Kidney epithelial cell (primary cell): ENCODE measurements at places on chromosomes 4 and X.

DNA sequence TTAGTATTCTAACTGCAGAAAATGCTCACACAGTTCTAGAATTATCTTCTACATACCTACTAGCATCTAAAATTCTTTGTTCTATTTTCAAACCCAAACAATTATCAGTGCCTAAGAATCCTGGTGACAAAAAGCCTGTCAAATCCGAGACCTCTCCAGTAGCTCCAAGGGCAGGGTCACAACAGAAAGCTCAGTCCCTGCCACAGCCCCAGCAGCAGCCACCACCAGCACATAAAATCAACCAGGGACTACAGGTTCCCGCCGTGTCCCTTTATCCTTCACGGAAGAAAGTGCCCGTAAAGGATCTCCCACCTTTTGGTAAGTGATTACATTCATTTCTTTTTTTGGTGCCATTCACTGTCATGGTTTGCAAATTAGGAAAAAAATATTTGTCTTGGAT lies 243.8 kb downstream of the RAPGEF2 start:
- no peak for DNase-seq

DNA sequence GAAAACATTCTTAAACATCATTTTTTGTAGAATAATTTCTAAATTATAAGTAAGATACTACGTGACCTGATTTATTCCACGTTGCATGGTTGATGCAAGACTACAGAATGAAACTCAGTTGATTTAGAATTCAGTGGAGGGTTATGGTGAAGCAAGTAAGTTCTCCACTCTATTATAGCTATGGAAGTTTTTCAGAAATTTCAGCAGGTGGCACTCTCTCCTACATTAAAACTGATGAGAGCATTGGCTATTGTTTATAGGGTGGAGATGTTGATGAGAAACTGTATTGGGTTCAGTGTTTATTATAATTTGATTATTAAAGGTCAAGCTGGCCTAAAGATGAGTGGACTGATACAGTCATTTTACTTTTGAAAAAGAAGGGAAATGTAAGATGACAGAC lies 88.0 kb downstream of the FNIP2 start:
- DNase-seq: peak; percentile 4

DNA sequence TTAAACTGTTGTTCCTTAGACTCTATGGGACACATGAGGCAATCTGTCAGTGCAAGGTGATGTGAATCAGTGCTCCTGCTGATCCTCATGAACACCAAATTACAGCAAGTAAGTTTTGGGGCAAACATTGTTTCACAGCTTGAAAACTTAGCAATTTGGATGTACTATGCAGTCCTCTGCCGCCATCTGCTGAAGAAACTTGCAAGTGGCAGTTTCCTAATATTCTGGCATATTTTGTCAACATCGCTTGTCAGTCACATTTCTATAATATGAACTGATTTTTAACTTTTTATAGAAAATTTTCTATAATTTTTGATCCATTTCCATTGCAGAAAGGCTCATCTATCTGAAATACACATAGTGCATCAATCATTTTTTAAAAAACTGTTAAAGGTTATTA lies 56.3 kb downstream of the ZAR1 start:
- no peak for DNase-seq

DNA sequence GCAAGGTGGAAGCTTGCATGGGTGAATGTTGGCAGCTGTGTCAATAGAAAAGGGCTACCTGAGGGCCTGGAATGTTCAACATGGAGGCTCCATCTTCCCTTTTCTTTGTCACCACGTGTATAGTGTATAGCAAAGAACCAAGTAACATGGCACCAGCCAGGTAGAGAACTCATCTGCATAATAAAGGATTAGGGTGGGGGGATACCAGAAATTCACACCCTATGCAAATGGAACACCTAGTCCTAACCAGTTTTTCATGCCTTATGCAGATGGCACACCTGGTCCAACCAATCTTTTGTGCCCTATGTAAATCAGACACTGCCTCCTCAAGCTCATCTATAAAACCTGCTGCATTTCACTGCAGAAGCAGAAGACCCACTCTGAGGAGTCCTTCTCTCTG lies 169.6 kb upstream of the GLRA2 start:
- DNase-seq: no peak

DNA sequence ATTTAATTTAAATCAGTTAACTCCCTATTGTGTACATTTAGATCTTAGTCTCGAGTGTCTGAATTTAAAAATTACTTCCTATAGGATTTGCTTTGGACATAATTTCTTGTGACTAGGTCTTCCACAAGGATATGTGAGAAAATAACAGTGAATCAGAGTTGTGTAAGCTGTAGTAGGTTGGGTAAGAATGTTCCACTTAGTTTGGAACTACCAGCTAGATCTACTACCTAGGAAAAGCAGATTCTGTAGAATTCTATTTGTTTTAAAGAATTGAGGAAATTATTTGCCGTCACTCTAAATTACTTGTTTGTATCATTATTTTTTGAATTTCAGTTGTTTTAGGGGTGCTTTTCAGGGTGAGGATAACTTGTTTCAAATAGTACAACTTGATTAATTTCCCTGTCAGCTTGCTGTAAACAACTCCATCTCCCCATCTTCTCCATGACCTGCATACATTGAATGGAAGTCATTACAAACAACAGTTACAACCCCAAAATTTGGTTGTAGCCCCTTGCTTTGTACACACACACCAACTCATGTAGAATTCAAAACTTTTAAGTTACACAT lies 1.3 kb downstream of the MTHFD2L start:
- DNase-seq: no peak

DNA sequence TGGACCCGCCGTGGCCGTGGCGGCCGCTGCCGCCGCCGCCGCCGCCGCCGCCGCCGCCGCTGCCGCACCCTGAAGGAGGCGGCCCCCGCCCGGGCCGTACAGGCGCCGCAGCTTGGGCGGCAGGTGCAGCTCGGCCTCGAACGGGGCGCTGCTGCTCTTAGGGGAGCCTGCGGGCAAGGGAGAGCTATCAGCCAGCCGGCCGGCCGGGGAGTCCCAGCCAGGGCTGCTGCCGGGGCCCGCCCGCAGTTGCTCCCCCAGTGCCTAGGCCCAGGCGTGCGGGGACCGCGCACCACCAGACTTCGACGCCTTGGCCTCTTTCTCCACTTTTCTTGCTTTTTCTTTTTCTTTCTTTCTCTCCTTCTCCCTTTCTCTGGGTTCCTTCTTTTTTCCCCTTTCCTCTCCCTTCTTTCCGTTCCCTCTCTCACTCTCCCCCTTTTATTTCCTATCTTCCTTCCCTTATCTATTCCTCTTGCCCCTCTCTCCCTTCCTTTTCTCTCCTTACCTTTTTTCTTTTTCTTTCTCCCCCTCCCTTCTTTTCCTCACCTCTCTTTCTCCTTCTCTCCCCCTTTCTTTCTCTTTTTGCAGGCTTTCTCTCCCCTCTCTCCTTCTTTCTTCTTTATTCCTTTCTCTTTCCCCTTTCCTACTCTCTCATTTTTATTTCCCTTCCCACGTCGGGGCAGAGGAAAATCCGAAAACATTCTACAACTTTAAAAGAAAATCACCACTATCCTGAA lies 2.0 kb downstream of the ARX start:
- DNase-seq: no peak

- no peak for DNase-seq
These were observed 2.5 kb downstream of the ATP11C start for GRCh38 chrX:139930401-139930800.

GRCh38 chr4:106764774-106765173 lies 271.3 kb downstream of the DKK2 start:
- no peak for DNase-seq

DNA sequence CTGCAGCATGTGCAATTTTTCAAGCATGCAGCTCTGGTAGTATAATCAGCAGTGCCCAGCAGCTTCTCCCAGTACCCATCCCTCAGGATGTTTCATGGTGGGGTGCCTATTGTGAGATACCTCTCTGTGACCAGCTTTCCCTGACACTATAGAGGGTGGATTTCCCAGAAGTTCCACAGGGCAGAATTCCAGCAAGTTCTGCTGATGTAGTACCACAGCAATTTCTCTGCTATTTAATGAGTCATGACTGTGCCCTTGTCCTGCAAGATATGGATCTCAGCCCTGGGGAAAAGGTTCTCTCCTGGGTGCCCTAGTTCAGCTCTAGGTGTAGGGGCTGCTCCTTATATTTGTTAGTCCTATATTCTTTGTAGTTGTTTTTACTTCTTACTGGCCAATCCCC lies 174.8 kb downstream of the ENOX2 start:
- DNase-seq: no peak

GRCh38 chr4:113618205-113618604 lies 143.3 kb downstream of the CAMK2D start:
- DNase-seq: no peak

- DNase-seq: no peak
These were observed 90.9 kb downstream of the HNRNPD start for GRCh38 chr4:82282875-82283274.

GRCh38 chr4:100130964-100131363 lies 59.3 kb downstream of the DDIT4L start:
- DNase-seq: no peak

- DNase-seq: no peak
These were observed 127.2 kb upstream of the PABPC4L start for GRCh38 chr4:134328741-134329140.

DNA sequence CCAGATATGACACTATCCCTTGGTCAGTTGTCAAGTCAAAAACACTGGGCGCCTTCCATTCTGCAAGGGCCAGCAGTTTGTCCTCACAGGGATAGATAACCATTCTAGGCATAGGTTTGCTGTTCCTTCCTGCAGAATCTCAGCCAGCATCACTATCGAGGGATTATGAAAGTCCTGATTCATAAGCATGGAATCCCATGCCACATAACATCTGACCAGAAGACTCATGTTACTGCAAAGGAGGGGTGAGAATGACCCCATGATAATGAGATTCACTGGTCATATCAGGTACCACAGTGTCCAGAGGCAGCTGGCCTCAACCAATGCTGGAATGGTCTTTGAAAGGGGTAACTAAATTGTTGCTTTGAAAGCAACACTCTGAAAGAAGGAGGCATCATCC lies 84.7 kb downstream of the OTC start:
- DNase-seq: peak; percentile 7

DNA sequence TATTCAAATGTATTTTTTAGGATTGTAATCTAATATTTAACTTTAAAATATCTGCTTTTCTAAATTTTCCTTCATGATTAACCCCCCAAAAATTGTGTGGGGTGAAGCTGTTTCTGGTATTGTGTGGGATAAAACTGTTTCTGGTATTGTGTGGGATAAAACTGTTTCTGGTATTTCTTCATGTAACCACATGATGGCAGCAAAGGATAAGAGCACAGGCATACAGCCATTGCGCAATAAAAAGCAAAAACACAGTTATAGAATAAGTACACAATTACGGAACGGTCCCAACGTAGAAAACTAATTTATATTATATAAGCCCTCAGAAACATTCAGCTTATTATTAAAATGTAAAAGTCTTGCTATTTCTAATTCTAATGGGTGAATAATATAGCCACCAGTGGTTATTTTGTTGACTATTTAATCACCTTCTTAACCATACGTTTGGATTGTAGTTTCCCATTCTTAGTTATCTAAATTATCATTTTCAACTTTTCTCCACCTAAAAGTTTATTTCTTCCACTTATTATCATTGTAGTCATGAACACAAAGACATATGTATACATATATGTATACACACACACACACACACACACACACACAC lies 333.9 kb upstream of the FSTL5 start:
- DNase-seq: no peak

DNA sequence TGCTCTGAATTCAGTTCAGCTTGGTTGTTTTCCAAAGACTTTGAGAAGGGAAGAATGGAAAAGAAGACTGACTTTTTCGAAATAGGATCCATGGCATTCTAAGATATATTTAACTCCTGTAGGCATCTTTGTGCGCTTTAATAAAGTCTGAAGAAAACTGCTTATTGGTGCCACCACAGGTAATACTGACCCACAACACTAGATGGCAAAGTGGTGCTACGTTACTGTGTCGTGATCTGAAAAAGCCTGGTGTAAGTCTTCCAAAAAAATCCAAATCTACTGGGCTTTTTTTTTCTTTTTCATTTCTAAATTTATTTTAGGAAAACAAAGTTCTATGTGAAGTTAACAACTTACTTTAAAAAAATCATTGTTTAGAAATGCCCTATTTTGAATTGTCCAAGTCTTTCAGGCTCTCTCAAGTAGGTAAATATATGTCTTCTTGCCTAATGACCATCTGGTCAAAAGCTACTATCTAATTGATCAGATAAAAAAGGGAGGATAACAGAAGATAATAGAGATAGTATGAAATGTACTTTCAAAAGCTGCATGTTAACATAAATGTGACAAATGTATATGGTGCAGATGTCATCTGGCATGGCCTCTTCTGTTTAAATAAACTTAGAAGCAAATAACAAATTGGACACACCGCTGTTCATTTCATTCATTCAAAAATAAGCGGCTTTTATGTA lies 47.0 kb upstream of the MID1IP1 start:
- DNase-seq: no peak

DNA sequence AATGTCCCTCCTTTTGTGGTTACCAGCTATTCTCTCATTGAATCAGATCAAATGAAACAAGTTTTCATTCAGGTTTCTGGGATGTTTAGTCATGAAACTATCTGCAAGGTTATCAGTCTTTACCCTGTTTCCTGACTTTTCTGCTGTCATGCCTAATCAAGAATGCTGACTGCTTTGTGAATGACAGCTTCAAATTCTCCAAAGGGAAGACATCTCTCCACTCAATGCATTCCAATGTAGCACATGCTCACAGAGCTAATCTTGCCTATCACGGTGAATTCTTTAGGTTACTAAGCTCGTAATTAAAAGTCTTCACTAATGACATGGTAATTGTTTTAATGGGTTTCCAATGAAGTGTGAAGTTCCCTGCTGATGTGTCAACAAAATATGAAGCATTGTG lies 1068.5 kb downstream of the PCDH7 start:
- DNase-seq: no peak

- no peak for DNase-seq
These were observed 429.4 kb upstream of the DIPK2B start for GRCh38 chrX:45630078-45630477.

GRCh38 chrX:45266456-45266855 lies 65.8 kb upstream of the DIPK2B start:
- DNase-seq: peak; percentile 38

DNA sequence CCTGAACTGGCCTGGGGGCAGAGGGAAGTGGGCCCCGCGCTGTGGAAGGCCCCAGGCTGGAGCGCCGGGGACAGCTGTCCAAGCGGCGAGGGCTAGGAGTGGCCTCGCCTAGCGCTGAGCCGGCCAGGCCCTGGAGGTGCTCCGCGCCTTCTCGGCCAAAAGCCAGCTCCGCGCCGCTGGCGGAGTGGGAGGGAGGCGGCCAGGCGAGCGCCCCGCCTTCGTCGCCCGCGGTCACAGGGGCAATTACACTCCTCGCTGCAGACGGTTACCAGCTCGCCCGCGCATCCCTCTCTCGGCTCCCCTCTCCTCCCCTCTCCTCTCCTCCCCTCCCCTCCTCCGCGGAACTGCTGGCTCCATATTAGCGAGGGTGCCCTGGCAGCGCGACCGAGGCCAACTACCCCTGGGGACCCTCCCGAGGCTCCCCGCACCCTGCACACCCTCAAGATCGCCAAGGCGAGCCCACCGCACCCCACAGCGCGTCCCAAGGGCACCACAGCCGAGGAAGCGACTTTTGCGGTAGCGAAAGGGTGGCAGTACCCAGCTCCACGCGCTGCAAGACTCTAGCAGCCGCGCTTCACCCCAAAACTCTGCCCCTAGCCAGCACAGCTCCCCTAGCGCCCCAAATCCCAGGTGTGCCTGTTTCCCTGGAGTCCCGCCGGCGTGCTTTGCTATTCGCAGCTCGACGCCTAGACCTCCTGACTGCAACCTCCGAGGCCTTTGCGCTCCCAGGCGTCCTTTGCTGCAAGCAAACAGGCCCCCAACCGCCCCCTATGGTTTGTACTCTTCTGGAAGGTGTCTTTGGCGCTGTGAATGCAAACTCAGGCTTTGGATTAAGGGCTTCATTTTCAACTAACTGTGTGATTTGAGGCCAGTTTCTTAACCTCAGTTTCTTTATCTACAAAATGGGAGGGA lies 91.4 kb downstream of the BCOR start:
- no peak for DNase-seq

GRCh38 chr4:83114576-83114975 lies at the start of gene PLAC8:
PLAC8 (minus strand) TSS chr4:83114729; CDS start chr4:83107921, 6,808 bp downstream.
- DNase-seq: no peak
